ENCODE measurements at places on chromosomes 13 and 19. TPM values are rescaled to one million over a fixed set of nuclear protein-coding genes. Genes with fewer than 3 reads are reported as not detected.

ASPDH gene
- total RNA-seq: not detected

FFAR1 gene
- total RNA-seq: not detected

SYNE4 gene
- total RNA-seq: 0.31 TPM

SH3GL1 gene
- total RNA-seq: 61.9 TPM

CGB1 gene
- not detected for total RNA-seq

PSG7 gene
- 0.09 TPM for total RNA-seq

ZNF571 gene
- total RNA-seq: 1.1 TPM

ONECUT3 gene
- not detected for total RNA-seq

FGF21 gene
- not detected for total RNA-seq
